HS-5 (cell line): ENCODE measurements at places on chromosomes 6 and 20.

GRCh38 chr6:111750153-111750552 lies 123.1 kb downstream of the FYN start:
- DNase-seq: no peak

GRCh38 chr20:48606172-48606840 lies 221.5 kb downstream of the PREX1 start:
- no peak for DNase-seq

DNA sequence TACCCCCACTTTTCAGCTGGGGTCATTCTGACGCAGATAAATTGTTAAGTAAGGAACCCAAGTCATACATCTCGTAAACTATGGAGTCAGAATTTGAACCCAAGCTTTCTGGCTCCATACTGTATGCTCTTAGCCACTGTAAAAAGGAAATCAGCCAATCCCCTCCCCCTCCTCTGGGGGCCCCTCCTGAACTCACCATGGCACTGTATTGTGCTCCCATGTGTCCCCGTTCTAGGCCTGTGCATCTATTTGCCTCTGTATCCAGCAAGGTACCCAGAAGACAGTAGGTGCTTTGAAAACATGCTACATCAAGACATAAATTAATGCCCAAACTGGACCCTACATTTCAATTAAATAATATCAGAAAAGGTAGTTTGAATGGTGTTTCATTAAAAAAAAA lies 98.5 kb downstream of the PREP start:
- no peak for DNase-seq

GRCh38 chr20:12925210-12925755 lies 83.5 kb upstream of the SPTLC3 start:
- peak; percentile 49 for DNase-seq

- peak; percentile 37 for DNase-seq
These were observed 103.6 kb upstream of the SGK1 start for GRCh38 chr6:134421501-134421900.

DNA sequence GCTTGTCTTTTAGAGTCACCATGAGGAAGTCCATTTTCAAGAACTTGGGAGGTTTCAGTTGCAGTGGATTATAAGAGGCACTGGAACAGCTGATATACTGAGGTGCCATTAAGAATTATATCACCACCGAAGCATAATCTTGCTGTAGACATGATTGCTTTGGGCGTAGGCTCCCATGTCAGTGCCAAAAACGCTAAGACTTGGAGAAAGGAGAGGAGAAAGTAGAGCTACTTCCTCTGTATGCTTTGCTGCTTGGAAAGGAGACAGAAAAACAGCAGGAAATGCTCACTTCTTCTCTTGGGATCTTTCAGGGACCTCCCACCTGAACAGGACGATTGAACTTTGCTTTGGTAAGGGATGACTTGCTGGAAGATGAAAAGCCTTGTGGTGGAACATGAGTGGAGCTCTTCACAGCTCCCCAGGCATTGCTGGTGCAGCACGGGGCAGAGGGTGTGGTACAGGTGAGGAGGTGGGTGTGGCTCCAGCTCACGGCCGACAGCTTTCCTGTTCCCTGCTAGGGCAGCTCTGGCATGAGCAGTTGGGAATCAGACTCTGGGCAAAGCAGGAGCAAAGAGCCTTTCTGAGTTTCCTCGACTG lies 190.4 kb upstream of the JAG1 start:
- DNase-seq: no peak

DNA sequence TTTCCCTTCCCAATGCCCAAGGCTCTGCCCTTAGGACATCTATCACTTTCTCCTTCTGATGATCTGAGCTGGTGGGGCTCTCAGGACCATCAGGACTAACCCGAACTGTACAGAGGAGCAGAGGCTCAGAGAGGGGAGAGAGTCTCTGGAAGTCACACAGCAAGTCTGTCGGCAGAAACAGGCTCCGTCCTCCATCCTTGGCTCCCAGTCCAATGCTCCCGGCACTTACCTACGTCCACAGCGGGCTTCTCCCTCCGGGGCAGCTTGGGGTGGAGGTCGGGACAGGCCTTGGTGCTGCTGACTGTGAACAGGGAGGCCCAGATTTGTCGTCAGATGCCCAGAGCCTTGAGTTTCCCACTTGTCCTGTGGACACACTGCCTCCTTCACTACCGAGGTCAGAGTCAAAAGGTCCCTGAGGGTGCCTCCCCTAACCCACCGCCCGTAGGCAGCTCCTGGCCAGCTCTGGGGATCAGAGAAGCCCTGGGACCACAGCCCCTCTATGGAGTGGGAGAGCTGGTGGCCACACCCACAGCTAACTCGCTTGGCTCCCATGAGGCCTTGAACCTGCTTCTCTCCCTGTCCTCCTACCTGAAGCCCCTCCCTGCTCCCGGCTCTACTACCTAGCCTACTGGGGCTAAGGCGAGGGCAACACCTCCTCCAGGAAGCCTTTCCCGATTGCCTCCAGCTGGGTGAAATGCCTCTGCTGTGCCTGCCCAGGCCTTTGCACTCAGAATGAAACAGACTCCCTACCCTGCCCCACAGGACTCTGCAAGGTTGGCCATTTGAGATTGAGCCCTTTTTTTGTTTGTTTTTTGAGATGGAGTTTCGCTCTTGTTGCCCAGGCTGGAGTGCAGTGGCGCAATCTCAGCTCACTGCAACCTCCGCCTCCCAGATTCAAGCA lies 22.6 kb downstream of the VSTM2L start:
- no peak for DNase-seq

- DNase-seq: no peak
These were observed 93.5 kb downstream of the MAP3K7 start for GRCh38 chr6:90493332-90493731.

DNA sequence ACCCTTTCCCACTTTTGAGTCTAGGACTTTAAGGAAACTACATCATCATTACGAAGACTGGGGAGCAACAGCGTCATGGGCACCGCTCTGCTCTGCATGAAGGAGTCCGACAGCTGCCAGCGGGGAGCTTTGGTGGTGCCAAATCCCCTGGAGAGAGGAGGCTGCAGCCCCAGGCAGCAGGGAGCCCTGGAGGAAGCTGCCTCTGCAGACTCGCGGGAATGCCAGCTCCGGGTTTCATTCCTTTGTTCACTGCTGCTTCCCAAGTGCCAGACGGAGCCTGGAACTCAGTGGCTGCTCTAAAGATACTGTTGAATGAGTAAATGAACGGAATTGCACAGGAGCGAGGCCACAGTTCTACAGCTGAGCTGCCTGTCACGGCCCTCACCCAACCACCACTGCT lies 196.5 kb upstream of the THBS2 start:
- no peak for DNase-seq

- DNase-seq: no peak
These were observed 9.0 kb downstream of the GSTA3 start for GRCh38 chr6:52900536-52900935.

- no peak for DNase-seq
These were observed at the start of gene PACSIN1 for GRCh38 chr6:34465531-34466241. Gene PACSIN1 (plus strand): TSS chr6:34466076. CDS start chr6:34526306, 60,230 bp downstream.

GRCh38 chr6:147126618-147127022 lies 77.6 kb upstream of the STXBP5 start:
- no peak for DNase-seq

DNA sequence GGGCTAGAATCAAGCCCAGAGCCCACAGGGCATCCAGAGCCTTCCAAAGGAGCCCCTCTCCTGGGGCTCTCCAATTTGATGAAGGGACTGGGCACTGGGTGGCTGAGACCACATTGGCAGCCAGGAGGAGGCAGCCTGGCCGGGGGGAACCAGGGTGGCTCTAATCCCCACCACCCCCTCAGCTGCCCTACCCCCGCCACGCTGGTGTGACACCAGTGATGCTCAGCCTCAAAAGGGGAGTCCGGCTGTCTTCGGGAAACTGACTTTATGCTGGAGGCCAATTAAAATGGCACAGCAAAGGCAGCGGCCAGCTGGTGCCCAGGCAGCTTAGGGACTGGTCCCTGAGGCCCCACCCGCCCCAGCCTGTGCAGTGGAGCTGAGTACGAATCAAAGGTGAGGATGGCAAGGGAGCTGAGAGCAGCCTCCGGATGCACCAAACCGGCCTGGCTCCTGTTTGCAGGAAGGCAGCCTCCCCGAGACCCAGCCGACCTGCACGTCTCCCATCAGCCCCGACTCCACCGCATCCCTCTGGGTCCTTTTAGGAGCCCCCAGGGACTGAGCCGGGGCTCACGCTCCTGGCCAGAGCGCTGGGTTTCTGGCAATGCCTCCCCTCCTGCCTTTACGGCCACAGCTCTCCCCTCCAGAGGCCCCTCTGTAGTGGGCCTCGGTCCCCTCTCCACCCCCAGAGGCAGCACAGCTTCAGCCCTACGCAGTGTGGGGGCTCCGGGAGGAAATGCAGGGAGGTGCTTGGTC lies 28.5 kb downstream of the CHRNA4 start:
- DNase-seq: no peak

- no peak for DNase-seq
These were observed 641 bp downstream of the TEAD3 start for GRCh38 chr6:35496036-35496840.

DNA sequence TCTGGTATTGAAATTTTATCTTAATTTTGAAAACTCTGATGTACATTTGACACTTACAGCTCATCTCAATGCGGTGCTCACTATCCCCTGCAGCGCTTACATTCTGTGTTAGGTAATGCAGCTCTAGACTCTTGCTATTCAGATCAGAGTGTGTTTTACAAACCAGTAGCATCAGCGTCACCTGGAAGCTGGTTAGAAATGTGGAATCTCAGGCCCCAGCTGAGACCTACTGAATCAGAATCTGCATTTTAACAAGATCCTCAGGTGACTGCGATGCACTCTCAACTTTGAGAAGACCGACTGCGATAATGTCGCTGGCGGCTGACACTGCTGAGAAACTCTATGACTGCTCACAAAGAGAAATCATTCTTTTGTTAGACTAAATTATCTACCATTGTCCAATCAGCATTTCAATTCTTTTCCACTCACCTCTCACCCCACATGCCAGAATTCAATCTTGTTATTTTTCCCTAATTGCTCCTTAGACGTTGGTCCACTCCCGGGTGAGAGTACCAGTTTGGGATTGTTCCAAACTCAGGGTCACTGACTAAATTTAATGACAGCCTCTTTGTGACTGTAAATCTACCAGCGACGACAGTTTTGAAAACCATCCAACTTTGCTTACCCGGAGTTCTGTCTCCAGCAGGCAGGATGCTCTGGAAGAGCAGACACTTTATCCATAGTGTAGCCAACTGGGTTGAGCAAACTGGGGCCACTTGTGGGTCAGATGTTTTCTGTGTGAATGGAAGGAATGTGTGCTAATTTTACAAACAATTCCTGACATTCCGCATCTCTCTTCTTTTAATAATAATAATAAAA lies 140.1 kb upstream of the BTBD3 start:
- no peak for DNase-seq

GRCh38 chr20:8267009-8267408 lies 134.9 kb downstream of the PLCB1 start:
- no peak for DNase-seq

- peak; percentile 91 for DNase-seq
These were observed 45.3 kb upstream of the FAM50B start for GRCh38 chr6:3803627-3804468.

GRCh38 chr6:154509421-154510143 lies 903 bp downstream of the CNKSR3 start:
- no peak for DNase-seq

- DNase-seq: no peak
These were observed 90.6 kb downstream of the TIAM2 start for GRCh38 chr6:155085582-155086257.

GRCh38 chr20:37702403-37703034 lies 8.7 kb downstream of the CTNNBL1 start:
- DNase-seq: no peak

- no peak for DNase-seq
These were observed 115.4 kb downstream of the JPH2 start for GRCh38 chr20:44071526-44072111.
